ENCODE measurements at places on chromosomes 16 and 17.

- no peak for DNase-seq
Observed at GRCh38 chr16:1003391-1004347, 22.1 kb downstream of the SOX8 start.

DNA sequence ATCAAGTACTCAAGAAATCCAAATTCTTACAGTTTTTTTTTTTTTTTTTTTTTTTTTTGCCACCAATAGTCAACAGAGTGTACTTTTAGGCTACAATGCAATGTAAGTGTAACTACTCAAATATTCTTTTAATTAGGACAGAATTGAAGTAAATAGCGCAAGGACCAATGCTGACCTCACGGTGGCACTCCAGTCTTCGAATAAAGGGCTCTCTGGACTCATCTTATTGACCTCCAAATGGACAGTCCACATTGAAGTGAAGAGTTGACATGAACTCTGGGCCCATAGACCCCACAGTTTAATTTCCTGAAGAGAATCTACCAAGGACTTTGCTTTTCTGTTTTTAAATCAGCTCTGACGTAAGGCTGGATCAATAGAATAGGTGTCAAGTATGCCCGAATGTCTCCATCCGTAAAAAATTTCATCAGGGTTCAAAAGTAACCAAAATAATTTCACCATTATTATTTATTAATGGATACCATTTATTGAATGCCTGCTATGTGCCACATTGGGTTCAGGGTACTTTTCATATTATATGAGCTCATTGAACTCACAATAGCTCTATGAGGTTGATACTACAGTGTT lies 7.3 kb upstream of the DDX52 start:
- DNase-seq, result no peak

GRCh38 chr16:55588799-55589198 lies 22.3 kb downstream of the CAPNS2 start:
- DNase-seq, result no peak

DNA sequence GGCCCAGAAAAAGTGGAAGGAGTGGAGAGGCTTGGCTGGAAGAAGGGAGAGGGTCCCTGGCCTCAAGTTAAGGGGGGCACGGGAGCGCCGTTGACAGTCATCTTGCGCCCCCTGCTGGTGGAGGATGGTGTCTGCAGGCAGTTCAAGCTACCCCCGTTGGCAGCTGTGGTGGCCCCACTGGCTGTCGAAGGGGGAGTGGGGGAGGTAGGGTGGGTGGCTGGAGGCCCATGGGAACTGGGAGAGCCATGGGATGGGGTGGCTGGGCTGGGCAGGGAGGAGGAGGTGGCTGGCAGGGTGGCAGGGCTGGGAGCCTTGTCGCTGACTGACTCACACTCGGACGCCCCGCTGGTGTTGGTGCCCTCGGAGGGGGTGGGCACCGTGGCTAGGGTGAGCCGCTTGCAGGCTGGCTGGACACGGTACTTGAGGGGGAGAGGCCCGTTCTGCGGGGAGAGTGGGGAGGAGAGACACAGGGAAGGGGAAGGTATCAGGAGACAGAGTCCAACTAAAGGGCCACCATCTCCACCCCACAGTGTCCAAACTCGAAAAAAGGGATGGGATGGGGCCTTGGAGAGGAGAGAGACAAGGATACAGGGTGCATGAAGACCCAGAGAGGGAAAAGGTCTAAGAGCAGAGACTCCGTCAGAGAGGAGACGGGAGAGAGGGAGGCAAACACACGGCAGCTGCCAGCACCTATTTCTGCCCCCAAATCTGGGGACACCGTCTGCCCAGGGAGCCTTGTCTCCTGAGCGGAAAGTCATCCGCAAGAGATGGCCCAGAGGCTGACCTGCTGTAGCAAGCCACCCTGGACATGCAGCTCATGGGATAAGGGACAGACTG lies 5.2 kb downstream of the CISD3 start:
- DNase-seq, result no peak

- DNase-seq, result no peak
Observed at GRCh38 chr16:71670537-71670936, 44.6 kb downstream of the MARVELD3 start.

Measured in activated naive CD4-positive, alpha-beta T cell treated with anti-CD3 and anti-CD28 coated beads, Interleukin-2, amount 50 U/mL, for 72 hours (primary cell).